ENCODE measurements at places on chromosomes 11 and 22.
A peak's percentile ranks its signal among the peaks of the same experiment; 100 is the strongest.

DNA sequence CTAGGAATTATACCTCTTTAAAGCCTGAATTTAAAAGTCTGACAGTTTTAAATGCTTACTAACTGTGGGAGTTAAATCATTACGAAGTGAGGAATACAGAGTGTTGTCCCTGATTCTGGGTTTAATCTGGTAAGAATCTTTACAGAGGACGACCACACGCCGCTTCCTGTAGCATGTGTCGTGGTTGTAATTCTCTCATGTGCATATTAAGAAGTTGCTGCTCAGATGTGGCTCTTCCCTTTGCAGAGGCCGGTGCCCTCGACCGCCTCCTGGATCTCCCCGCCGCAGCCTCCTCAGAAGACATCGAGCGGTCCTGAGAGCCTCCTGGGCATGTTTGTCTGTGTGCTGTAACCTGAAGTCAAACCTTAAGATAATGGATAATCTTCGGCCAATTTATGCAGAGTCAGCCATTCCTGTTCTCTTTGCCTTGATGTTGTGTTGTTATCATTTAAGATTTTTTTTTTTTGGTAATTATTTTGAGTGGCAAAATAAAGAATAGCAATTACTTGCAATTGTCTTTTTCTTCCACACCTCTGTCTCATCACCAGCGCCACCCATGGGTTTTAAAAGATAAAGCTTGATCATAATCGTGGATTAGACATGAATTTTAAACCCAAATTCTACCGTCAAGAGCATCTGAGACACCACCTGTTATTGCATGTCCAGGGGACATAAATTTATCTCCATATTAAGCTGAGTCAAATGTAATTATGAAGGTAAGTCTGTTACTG lies 6.5 kb downstream of the GAL start:
- no peak for DNase-seq

- DNase-seq, result no peak
Measured at GRCh38 chr11:1546536-1547466, 25.3 kb downstream of the DUSP8 start.

DNA sequence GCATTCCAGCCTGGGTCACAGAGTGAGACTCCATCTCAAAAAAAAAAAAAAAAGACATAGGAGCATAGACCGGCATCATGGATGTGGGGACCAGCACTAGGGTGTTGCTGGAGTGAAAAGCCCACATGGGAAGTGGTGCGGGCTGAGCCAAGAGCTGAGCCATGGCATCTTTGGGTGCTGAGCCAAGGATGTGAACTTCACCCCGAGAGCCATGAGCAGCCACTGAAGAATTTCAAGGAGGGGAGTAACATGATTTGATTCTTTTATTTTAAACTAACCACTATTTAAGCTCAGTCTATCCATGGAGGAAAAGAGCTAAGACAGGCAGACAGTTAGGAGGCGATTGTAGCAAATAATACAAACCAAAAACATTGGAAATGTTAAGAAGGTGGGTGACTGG lies 57.4 kb downstream of the AHNAK start:
- no peak for DNase-seq

DNA sequence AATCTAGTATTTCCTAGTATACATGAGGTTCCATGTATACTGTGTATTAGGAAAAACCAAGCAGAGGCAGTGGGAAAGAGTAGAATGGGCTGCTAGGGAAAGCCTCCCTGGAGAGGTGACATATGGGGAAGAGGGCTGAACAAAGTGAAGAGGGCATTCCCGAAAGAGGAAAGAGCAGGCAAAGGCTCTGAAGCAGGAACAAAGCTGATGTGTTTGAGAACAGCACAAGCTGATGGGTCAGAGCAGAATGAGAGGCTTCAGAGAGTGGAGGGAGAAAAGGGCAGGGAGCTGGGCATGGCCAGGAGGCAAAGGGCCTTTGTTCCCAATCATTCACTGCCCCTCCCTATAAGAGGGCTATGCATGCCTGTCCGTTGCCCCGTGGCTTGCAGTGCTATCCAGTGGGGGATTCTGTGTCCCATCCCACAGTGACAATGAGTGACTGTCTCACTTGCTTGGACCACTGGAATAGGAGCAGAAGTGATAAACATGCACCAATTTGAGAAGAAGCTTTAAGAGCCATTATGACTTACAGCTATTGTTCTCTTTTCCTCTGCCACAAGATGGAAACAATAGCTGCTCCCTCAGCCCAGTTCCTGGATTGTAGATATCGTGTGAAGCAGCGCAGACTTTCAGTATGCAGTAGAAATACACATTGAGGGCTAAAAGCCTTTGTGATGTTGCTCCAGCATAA lies 39.6 kb downstream of the GALNT18 start:
- no peak for DNase-seq

DNA sequence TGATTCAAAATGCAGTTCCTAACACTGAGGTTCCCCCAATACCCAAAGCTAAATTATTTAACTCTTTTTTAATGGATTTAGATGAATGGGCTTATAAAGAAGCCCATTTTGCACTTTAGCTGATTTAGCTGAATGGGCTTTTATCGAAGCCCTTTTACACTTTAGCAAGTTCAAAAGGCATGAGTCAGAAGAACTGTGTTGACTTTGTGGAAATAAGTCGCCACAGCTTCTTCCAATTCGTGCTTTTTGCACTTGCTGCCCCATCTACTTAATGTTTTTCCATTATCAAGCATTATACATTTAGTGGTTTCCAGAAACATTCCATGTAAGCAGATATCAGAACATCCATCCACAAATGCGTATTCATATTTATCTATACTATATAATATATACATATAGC lies 20.5 kb upstream of the GRIA4 start:
- no peak for DNase-seq

- DNase-seq, result no peak
Measured at GRCh38 chr11:69546735-69547370, 65.4 kb downstream of the LINC01488 start.

GRCh38 chr11:100816823-100817222 lies 129.7 kb downstream of the ARHGAP42 start:
- DNase-seq, result no peak

- no peak for DNase-seq
Measured at GRCh38 chr11:102225689-102226568, 91.4 kb upstream of the BIRC3 start.

- DNase-seq, result no peak
Measured at GRCh38 chr11:64267207-64267945, 16.0 kb downstream of the PLCB3 start.

DNA sequence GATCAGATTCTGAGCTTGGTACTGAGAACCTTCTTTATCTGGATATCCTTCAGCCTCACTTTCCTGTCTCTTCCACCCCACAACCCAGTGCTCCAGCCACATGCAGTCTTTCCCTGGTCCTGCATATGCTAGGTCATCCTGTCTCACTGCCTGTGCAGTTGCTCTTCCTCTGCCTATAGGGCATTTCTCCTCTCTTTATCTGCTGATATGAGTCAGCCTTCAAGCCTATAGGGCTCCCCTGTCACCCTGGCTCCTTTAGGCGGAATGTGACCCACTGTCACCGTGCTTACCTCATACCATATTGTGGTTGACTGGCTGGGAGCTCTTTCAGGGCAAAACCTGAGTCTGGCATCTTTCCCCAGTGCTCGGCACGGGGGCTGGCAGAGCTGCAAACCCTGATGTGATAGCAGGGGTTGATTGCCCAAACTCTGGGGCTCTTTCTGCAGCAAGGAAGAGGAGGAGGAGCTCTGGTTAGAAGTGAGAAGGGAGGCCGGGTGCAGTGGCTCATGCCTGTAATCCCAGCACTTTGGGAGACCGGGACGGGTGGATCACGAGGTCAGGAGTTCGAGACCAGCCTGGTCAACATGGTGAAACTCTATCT lies 26.3 kb downstream of the MEI1 start:
- no peak for DNase-seq

DNA sequence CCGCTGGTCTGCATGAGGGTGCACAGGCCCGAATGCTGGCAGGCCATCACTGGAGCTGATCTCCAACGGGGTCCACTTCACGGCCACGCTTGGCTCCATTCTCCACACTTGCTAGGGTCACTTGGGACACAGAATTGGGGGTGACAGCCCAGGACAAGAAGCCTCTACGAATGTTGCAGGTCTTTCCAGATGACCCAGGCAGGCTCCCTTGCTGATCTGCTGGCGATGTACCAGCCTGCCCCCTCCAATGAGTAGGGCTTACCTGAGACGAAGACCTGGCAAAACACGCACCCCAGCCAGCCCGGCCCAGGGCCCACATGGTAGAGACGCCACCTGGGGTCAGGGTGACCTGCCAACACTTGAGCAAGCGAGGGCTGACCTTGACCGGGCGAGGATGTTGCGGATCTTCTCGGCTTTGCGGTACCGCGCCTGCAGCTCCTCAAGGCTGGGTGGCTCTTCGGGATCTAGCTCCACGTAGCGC lies 44.9 kb downstream of the C11orf58 start:
- DNase-seq, result no peak

DNA sequence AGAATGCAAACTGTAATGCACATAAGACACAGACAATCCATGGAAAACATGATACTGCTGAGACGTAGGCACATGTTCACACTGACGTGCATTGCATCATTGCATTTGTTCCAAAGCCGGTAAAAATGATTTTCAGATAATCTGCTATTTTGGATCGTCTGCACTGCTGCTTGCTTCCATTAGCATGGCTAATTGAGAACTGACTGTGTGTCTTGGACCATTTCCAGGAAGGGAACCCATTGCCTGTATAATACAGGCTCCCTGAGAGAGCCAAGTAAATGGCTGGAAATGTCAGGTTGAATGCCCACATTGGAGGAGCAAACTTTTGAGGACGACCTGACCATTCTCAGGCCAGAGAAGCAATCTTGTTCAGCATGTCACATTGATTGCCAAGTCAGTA lies 304.8 kb downstream of the ST3GAL4 start:
- no peak for DNase-seq

GRCh38 chr11:93543292-93543977 lies at the start of gene SMCO4:
SMCO4 (minus strand) TSS chr11:93543391; CDS start chr11:93479189, 64,202 bp downstream.
- peak; percentile 43 for DNase-seq

DNA sequence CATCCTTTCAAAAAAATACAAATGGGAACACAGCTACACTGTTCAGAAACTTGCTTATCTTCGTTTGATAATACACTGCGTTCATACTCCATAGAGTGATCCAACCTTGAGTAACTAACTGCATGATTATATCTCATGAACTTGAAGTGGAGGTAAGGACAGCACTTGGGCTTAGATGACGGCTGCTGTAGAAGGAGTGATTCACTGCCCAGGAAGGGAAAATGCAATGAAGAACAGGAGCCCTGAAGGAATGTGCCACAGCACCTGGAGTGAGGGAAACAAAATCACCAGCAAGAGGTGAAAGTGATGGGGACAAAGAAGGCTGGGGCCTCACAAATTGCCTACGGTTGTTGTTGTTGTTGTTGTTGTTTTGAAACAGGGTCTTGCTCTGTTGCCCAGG lies 44.1 kb upstream of the SC5D start:
- no peak for DNase-seq

DNA sequence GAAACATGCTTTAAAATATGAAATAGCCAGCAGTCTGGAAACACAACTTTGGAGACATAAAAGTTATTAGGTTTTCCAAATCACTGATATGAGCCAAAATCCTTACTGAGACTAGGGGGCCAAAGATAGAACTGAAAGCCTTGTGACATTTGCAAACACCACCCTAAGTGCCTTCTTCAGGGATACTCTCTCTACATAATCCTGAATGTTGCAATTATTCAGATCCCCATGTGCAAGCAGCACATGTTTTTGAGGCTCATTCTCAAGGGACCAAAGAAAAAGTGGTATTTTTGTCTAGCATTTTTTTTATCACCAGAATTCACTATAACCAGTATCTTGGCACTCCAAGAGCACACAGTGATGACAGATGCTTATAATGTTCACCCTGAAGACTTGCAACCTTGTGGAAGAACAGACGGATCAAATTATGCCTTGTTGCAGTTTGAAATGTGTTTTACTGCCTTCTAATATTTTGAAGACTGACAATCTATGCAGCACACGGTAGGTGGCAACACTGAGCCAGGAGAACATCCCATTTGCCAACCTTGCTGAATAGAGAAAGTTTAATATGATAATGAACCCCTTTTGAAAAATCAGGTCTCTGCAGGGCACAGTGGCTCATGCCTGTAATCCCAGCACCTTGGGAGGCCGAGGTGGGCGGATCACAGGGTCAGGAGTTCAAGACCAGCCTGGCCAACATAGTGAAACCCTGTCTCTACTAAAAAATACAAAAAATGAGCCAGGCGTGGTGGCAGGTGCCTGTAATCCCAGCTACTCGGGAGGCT lies 78.5 kb downstream of the PLEKHA7 start:
- no peak for DNase-seq

DNA sequence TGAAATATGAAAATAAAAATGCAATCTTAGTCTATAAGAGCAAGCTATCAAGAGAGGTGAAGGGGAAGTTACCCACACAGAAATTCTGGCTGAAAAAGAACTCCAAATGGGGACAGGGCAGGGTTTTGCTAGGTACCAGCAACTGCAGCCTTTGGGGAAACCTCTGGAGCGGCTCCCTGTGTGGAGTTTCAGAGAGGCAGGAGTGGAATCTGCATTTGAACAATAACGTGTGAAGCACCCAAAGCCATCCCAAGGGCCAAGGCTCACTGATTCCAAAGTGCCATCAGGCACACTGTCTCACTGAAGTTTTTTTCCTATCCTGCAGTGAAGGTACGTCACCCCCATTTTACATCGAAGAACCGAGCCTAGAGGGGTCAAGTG lies 87.8 kb downstream of the KCNC1 start:
- DNase-seq, result no peak

DNA sequence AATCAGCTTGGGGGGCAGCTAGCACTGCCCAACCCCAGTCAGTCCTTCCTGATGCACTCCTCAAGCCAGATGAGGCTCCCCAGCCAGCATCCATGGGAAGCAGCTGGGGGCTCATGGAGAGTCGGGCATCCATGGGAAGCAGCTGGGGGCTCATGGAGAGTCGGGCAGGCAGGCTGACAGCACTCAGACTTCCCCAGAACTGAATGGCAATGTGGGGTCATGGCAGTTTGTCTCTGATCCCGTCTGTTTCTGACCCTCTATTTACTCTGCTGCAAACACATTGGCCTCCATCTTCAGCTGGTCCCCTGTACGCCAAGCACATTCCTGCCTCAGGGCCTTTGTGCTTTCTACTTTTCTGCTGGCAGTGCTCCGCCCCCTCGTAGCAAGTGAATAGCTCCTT lies 314.8 kb downstream of the NTM start:
- no peak for DNase-seq

DNA sequence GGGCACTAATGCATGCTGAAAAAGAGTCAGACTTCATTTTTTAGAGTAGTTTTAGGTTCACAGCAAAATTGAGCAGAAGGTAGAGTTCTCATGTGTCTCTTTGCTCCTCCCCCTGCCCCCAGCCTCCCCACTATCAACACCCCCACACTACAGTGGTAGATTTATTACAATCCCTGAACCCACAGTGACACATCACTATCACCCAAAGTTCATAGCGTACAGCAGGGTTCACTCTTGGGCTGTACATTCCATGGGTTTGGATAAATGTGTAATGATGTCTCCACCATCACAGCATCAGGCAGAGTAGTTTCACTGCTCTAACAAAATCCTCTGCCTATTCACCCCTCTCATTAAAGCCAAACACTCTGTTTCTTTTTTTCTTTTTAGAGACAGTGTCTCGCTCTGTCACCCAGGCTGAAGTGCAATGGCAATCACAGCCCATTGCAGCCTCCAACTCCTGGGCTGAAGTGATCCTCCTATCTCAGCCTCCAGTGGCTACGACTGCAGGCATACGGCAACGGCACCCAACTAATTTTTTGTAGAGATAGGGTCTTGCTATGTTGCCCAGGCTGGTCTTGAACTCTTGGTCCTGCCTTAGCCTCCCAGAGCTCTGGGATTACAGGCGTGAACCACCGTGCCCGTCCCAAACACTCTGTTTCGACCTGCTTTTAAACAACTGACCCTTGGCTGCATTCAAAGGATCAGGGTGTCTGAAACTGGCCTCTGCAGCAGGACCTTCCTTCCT lies 4.1 kb downstream of the BEST1 start:
- no peak for DNase-seq

GRCh38 chr11:11895672-11896071 lies 53.9 kb downstream of the USP47 start:
- DNase-seq, result no peak

All from activated T-helper 1 cell treated with Interleukin-2 at 50 U/mL for 16 hours (primary cell).